ENCODE measurements at places on chromosomes 5 and 9. TPM values are rescaled to one million over a fixed set of nuclear protein-coding genes. Genes with fewer than 3 reads are reported as not detected.

DNA sequence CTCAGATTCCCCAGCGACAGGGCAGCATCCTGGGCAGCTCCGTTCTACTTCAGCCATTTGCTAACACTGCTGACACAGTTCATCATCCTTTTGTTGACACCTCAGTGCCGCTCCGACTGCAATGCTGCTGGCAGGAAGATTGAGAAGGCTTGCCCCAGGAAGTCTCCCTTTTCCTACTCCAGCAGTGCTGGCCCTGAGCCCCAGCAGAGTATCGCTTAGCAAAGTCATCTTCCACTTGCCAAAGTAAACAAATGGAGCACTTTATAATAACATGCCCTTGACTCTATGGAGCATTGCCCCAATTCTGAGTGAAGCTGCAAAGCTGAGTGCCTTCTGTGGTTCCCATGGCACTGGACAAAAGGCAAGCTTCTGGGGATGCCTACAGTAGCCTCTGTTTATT, 32.2 kb downstream of the PRLR start:
- peak; percentile 62 for DNase-seq

DNA sequence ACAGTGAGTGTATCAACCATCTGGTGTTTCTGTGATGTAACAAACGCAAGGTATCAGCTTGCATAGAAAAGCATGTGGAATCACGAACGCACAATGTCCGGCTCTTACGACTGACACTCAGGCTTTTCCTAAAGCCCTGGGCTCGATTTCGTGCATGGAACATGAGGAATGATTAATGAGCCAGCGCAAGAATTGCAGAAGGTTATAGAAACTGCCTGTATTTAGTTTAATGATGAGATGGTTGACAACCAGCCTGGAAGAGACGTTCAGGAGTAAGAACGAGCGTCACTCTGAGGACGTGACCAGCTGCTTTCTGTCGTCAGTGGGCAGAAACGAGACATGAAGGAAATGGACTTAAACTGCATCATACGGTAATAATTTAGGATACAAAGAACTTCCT, 497.6 kb downstream of the IRX1 start:
- no peak for DNase-seq

- no peak for DNase-seq
Measured at GRCh38 chr5:96932026-96932425, 3.9 kb upstream of the LNPEP start.

GRCh38 chr9:76629205-76629990, 134.8 kb upstream of the PCA3 start:
- no peak for DNase-seq

Gene KIF27
- 3.2 TPM for total RNA-seq

Gene EIF4E1B
- not detected for total RNA-seq

Gene CTSV
- not detected for total RNA-seq

Gene ZNF300
- 0.30 TPM for total RNA-seq

Gene CCDC192
- total RNA-seq: not detected
